ENCODE measurements at places on chromosomes 16 and 17.
A peak's percentile ranks its signal among the peaks of the same experiment; 100 is the strongest.

DNA sequence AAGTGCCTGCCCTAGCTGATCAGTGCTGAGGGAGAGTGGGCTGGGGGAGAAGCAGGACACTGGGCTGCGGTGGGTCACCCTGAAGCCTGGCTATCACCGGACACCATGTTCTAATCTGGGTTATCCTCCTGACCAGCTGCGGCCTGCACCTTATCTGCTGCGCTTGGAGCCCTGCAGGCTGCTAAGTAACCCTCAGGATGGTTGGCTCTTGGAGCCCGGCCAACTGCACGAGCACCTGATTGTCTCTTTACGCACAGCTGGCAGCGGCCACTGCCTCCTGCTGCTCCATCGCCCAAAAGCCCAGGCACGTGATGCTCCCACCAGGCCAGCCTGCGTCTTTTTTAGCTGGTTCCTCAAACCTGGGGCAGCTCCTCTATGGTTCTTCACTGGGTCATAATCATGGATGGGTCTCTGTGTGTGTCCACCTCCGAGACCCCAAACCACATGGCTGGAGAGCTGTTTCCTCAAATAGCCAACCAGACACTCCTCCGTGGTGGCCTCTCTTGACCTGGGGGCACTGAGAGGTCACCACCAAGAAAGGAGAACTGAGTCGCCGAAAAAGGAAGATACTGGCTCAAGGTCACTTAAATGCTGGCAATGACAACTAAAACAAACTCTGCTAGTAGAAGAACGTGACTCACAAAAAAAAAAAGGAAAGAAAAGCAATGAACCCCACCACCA is 21.7 kb downstream of the SPHK1 start:
- peak; percentile 89 for DNase-seq

- no peak for DNase-seq
Measured at GRCh38 chr17:73972901-73973300, 230.6 kb upstream of the RPL38 start.

GRCh38 chr17:38547444-38547843 is 58.3 kb downstream of the SRCIN1 start:
- no peak for DNase-seq

GRCh38 chr16:19858340-19859018 is 26.2 kb downstream of the GPRC5B start:
- no peak for DNase-seq

GRCh38 chr17:64515419-64515818 is 8.6 kb downstream of the CEP95 start:
- no peak for DNase-seq

DNA sequence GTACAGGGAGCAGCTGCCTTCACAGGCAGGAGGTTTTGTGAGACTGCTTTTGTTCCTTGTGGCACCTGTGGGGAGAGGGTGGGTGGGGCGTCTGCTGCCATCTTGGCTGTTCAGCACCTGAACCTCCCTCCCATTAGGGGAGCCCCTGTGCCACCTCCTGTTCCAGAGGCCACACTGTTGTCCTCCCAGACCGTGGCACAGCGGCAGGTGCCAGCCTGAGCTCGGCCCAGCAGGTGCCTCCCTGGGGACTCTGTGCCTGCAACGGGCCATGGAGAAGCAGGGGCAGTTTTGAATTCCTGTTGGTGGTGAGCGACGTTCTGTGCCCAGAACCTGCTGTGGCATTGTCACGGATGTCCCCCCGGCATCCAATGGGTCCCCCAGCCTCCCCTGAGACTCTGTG is 9.9 kb downstream of the LGALS3BP start:
- DNase-seq = no peak

DNA sequence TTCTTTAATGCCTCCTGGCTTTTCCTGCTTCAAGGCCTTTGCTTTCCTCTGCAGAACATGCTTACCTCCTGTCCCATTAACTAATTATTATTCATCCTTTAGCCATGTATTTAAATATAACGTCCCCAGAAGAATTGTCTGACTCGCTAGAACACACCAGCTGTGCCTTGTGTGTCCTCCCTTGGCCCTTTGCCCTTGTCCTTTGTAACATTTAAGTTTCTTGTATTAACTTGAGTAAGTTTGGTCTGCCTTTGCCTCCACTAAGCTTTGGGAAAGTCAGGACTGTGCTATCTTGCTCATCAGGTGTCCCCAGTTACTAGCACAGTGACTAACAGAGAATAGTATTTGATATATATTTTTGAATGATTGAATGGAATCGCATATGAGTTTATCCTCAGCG is 29.6 kb upstream of the ABCA9 start:
- no peak for DNase-seq

DNA sequence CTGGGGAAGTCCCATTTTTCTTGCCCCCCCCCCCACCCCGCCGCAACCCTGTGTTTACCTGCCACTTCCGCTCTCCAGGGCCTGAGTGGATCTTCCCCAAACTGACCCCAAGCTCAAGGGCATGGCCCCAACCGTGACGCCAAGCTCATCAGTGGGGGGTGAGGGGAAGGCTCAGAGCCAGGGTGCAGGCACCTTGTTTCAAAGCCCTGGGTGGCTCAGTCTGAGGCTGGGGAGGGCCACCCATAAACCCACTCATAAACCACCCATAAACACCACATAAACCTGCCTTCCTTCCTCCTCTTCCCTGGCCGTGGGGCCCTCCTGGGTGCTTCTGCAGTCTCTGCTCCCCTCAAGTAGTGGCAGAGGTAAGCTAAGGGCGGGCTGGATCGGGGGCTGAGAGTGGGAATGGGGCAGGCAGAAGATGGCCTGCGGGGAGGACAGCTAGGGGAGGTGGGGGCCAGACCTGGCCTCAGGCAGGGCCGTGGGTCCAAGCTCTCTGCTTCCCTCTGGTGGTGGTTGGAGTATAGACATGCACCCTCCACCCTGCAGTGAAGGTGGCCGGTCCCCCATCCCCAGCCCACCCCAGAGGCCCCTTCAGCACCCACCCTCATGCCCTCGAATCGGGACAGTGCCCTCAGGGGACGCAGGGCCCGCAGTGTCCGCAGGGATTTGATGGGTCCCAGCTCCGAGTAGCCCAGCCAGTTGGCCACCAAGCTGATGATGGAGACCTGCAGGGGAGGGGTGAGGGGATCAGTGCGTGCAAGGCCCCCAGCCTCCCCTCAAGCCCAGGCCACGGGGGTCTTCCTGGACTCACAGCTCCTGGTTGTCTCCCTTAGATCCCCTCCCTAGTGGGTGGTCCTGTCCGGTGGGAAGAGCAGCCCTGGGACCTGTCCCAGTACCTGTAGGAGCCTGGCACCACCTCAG is 14.6 kb upstream of the CD79B start:
- DNase-seq = peak; percentile 58

GRCh38 chr17:43444223-43445008 is 39.4 kb upstream of the DHX8 start:
- DNase-seq = no peak

- DNase-seq = peak; percentile 86
Measured at GRCh38 chr17:40100669-40101366, 429 bp upstream of the NR1D1 start.

DNA sequence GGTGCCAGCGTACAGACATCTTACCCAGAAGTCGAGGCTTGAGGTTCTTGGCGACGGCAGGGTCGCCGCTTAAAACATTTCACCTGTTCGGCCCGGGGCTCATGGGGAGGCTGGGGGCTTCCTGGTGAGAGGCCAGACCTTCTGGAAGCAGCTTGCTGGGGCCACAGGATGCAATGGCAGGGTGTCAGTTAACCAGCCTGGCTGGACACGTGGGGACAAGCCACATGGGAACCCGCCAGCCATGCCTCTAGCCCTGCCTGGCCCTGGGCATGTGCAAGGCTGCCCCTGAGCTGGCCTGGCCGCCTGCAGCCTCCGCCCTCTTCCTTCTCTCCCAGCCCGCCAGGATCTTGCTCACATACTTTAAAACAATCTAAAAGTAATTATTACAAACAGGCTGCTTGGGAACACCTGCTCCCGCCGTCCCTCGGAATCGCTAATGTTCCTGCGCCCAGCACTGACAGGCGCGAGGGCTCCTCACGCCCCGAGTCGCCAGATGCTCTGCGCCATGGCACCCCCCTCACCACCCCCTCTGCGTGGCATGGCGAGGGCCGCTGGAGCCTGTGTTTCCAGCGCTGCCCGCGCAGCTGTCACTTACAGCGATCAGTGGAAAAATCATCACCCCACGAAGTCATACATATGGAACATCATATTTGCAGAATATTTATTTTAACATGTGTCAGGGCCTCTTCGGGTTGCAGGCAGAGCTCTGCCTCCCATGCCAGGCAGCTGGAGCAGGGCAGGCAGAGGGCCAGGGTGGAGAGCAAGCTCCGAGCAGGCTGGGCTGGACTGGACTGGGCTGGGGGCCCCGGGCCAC is 188.7 kb upstream of the GSE1 start:
- no peak for DNase-seq

GRCh38 chr17:40558890-40559563 is 6.2 kb downstream of the CCR7 start:
- DNase-seq = no peak

- no peak for DNase-seq
Measured at GRCh38 chr17:43679911-43680310, 18.2 kb upstream of the MEOX1 start.

DNA sequence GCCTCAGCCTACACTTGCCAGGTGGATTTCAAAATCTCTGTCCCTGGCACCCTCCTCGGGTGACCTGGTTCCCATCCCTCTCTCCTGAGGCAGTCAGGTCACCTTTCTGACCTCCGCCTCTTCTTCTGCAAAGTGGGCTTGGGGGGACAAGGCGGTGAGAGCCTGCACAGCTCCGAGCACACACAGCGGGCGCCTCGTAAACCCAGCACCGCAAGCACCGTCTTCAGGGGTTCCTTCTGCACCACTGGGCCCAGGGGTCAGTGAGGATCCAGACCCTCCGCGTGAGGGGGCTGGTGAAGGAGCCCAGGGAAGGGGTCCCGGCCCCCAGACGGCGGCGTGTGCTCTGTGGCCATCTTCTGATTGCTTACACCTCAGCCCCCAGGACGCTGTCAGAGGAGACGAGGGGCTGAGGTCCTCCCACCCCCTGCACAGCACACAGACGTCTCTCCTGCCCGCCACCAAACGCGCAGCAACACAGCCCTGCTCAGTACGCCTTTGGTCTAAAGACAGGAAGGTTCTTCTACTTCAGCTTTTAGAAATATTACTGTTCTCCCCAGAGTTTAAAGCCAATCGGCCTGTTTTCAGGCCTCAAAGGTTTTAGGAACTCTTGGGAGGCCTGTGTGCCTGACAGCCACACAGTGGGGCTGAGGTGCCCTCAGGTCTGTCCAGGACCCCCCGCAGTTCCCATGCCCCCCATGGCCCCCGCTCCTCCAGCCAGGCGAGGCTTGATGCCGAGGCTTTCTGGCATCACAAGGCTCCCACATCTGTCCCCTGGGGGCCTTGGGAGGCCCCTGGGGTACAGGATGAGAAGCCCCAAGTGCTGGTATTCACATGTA is 2.7 kb downstream of the CBFA2T3 start:
- DNase-seq = no peak

GRCh38 chr17:46195217-46195855 is 2.1 kb upstream of the KANSL1 start:
- no peak for DNase-seq

GRCh38 chr16:47519546-47519945 is 58.4 kb downstream of the PHKB start:
- DNase-seq = no peak

DNA sequence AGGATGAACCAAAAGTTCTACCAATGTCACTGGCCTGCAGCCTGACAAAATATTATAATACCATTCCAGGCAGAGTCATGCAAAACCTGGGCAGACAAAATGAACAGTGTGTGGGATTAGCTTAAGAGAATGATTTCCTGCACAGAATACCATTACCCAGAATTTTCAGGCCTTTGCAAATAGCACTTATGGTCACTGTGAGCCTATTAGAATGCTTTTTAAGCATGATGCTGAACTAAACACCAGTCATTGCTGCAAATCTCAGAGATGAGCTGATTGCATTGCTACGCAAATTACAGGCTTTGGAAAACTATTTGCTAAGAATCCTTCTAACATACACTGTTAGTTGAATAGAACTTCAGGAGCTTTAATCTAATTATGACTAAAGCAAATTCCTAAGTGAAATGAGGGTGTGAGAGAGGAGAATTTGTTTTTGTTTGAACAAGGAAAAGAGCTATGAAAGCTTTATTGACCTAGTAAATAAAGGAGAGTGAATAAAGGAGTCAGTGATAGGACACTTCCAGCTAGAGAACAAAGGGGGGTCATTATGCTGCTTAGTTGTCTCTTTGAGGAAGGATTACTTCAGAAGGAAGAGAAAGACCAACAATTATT is 398.8 kb downstream of the HS3ST3B1 start:
- no peak for DNase-seq

GRCh38 chr16:4283939-4284338 is 11.1 kb upstream of the TFAP4 start:
- DNase-seq = no peak

- DNase-seq = no peak
Measured at GRCh38 chr16:27175888-27176287, 27.4 kb upstream of the KDM8 start.

- peak; percentile 58 for DNase-seq
Measured at GRCh38 chr16:54176376-54176901, 110.1 kb downstream of the IRX3 start.

- DNase-seq = no peak
Measured at GRCh38 chr17:2694381-2695242, 17.0 kb downstream of the CLUH start.

DNA sequence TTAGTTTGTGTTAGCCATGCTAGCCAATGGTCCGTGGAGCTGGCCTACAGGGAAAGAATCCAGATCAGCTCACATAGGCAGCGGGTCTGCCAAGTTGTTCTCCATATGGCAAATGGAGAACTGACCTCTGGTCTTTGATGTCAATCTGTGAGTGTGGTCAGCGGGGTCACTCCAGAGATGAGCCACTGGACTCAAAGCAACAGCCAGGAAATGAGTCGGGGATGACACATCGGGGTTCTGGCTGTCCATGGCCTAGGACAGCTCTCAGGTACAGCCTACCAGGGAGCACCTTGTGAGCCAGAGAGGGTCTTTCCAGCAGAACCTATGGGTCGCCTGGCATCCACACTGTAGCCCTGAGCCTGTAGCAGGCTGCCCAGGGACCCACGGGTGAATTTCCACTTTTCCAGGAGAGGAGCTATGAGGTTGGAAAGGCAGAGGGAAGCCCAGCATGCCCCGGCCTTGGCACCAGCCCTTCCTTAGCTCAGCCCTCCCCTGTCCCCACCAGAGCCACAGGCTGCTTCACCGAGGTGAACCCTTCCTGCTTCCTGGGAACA is 203.0 kb upstream of the TNRC6C start:
- no peak for DNase-seq

- DNase-seq = no peak
Measured at GRCh38 chr16:85527767-85528297, 85.3 kb upstream of the GSE1 start.

DNA sequence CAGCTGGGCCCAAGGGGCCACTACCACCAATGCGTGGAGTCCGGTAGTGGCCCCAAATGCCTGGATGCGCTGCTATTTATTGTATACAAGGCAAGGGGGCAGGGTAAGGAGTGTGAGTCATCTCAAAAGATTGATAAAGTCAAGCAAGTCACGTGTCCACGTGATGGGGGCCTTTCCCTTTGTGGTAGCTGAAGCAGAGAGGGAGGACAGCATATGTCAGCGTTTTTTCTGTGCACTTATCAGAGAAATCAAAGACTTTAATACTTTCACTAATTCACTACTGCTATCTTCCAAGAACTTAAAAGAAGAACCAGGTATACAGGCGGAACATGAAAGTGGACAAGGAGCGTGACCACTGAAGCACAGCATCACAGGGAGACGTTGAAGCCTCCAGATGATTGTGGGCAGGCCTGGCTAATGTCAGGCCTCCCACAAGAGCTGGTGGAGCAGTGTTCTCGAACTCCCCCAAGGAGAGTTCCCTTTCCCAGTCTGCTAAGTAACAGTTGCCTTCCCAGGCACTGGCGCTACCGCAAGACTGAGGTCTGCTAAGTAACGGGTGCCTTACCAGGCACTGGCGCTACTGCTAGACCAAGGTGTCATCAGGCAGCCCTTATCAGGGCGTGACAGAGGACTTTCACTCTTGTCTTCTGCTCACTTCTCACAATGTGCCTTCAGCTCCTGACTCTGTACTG is 10.8 kb upstream of the ASB16 start:
- no peak for DNase-seq

Measured in liver (tissue), 10 donors.